ENCODE measurements at places on chromosomes 3 and 15.
A peak's percentile ranks its signal among the peaks of the same experiment; 100 is the strongest.

GRCh38 chr3:21170964-21171363 is 580.0 kb downstream of the ZNF385D start:
- no peak for DNase-seq

- DNase-seq, result no peak
These were observed 11.4 kb upstream of the CCDC174 start for GRCh38 chr3:14640157-14640562.

GRCh38 chr3:197132916-197133530 is 103.4 kb upstream of the MELTF start:
- DNase-seq, result no peak

GRCh38 chr3:179853176-179853575 is 183.6 kb downstream of the PEX5L start:
- DNase-seq, result no peak

DNA sequence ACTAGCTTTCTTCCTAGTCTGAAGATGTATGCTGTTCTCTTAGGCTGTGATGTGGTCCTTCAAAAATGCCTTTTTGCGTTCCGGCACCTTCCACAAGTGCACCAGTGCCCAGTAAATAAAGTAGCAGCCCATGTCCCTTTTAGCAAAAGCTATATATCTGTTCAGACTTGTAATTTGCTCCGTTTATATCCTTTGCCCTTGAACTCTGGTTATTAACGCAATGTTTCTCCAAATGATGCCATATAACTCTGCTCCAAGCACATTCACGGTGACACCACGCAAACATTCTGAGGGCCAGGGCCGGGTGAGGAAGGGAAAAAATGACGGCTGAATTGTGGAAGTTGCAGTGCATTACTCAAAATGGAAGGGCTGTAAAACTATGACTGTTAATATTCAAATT is 1001.1 kb upstream of the NR2F2 start:
- no peak for DNase-seq

DNA sequence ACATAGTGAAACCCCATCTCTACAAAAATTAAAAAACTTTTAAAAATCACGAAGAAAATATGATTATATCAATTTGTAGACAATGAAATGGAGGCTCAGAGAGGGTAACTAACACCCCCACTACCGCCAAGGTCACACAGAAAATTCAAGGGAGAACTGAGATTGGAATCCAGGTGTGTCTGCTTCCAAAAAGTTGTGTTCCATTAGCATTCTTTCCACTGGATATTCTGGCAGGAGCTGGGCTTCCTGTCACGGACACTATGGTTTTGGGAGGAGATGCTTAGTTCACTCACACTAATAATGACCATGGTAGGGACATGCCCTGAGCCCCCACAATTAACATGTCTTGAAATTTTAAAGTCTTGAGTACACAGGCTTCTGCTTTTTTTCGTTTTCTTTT is 28.8 kb downstream of the CTSH start:
- DNase-seq, result no peak

DNA sequence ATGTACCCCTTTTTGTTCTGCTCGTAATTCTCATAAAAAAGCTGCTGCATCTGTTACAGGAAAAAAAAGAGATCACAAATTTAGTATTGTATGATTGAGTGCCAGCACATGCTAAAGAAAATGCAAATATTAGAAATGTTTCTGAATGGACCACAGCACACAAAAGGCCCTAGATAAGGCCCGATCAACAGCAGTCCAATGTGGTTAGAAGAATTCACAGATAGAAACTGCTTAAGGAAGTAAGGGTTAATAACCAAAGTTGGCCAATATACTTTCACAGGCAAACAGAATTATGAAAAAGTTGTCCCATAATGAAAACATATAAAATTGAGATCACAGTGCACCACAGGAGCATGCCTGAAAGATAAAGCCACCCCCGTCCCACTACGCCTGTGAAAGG is 72.9 kb downstream of the CHSY1 start:
- no peak for DNase-seq

DNA sequence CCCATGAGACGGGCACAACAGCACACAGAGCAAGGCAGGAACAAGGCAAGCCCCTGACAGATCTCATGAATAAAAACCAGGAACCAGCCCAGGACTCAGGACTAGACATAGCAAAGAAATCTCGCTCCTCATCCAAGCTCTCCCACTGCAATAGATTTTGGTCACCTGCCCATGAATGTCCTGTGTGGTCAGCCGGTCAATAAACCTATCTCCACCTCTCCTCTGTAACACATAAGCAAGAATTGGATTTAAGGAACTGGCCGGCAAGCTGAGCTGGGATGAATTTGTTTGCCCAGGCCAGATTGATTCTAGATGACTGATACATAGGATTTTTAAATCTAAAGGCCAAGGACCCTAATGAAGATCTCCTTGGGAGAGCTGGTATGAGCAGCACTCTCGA is 46.3 kb upstream of the SMAD3 start:
- DNase-seq, result no peak

DNA sequence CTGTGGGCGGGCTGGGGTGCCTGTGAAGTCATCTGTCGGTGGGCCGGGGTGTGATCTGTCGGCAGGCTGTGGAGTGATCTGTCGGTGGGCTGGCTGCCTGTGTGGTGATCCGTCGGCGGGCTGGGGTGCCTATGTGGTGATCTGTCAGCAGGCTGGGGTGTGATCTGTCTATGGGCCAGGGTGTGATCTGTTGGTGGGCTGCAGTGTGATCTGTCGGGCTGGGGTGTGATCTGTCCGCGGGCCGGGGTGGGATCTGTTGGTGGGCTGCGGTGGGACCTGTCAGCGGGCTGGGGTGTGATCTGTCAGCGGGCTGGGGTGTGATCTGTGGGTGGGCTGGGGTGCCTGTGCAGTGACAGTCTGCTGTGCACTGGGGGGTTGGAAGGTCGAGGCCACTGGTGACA is 204.5 kb downstream of the XXYLT1 start:
- DNase-seq, result no peak

DNA sequence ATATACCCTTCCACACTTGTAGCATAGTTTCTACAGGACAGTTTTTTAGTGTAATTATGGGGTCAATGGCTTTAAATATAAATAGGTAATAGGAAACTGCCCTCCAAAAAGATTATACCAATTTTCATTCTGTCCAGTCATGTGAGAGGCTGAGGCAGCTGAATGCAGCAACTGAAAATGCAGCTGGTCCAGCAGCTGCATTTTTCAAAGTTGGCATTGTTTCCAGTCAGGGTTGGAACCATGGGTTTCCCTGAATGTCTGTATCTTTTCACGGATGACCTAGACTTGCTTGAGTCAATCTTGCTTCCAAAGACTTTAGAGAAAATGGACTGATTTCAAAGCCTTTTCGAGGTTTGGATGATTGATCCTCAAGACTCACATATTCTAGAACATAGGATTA is 9.9 kb upstream of the KNL1 start:
- DNase-seq, result no peak

GRCh38 chr3:70383360-70383831 is 71.0 kb upstream of the MDFIC2 start:
- peak; percentile 73 for DNase-seq

GRCh38 chr15:47603026-47603425 is 114.3 kb upstream of the SEMA6D start:
- no peak for DNase-seq

DNA sequence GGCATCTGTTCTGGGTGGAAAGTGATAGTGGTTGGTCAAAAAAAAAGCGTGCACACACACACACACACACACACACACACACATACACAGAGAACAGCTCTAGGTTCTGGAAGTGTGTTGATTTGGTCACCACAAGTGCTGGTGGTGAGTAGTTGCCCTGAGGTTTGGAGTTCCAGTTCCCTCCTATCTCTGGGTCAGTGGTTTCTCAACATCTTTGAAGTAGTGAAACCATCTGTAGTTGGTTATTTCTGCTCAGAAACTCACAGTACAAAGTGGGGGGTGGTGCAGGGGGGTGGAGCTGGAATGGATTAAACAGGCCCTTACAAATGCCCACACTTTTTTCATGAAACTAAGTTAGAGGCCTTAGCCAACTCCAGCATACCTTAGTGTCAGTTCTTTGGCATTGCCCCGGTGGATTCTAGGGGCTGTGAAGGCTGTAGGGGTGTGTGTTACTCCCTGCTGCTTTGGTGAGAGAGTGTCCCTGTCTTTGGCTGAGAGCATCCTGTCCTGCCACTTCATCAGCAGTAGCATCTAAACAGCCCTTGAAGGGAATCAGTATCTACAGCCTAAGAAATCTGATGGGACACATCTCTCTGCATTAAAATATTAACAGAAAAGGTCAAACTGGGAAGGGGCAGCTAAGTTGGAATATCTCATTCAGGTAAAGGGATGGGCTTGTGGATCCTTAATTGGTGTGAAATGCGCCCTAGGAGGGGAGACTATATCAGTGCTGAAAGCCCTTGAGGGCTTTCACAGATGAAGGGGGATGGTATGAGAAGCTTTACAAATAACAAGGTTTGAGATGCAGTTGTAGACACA is 20.6 kb downstream of the SMAD3 start:
- peak; percentile 99 for DNase-seq

- no peak for DNase-seq
These were observed 281.3 kb downstream of the FGF12 start for GRCh38 chr3:192445770-192446644.

GRCh38 chr15:45702041-45702440 is 67.2 kb downstream of the SQOR start:
- no peak for DNase-seq

DNA sequence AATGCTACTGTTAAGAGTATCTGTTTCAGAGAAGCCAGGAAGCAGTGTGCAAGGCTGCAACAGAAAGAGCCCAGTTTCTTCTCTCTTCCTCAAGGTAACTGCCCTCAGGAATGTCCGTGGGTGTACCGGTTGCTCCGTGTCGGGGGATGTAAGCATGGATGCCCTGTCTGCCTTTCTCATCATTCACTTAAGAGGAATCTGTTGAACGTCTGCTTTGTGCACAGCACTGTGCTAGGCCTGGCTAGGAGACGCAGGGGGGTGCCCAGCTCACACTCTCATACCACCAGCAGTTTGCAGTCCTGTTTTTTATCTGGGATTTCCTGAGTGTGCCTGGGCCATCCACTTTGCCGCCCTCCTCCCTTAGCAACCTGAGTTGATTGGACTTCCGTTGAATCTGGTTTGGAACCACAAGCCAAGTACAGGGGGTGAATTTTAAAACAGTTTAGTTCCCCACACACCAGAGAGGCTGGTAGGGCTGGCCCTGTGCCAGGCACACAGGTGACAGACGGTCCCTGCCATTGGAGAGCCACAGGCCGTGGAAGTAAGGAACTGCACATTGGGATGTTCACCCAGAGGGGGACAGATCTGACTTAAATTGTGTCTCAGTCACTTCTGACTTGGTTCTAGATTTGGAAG is 11.2 kb downstream of the BOC start:
- no peak for DNase-seq

DNA sequence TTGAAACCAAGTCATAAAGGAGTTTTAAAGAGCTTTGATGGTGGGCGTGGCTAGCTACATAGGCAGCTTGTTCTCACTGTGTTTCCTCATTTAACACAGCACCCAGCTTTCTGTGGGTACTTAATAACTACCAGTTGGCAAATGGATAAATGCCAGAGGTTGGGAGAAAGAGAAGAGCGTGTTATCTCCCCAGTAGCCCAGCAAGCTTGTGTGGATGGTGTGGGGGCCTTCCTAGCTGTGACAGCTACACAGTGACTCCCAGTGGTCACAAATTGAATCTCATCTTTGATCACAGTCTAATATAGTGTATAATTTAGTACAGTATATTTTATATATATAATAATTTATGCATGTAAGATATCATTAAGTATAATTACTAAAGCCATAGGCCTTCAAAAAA is 984.1 kb downstream of the EPHA3 start:
- DNase-seq, result no peak

DNA sequence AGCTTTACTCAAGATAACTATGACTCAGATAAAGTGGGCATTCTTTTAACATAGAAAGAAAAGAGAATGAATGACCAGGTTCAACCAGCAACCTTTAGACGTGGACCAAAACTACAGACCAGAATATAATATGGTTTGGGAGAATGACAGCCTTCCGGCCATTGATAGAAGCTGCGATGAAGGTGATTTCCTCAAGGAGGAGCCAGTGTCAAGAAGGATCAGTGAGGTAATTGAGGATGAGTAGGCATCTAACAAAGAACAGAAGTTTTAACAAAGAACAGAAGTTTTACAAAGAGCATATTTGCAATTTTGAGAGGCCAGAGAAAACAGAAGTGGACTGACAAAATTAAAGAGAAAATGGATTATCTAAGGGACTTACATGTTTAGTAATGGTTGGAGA is 289.0 kb upstream of the AGTR1 start:
- no peak for DNase-seq

GRCh38 chr15:62497356-62497755 is 332.3 kb upstream of the C2CD4B start:
- DNase-seq, result no peak

DNA sequence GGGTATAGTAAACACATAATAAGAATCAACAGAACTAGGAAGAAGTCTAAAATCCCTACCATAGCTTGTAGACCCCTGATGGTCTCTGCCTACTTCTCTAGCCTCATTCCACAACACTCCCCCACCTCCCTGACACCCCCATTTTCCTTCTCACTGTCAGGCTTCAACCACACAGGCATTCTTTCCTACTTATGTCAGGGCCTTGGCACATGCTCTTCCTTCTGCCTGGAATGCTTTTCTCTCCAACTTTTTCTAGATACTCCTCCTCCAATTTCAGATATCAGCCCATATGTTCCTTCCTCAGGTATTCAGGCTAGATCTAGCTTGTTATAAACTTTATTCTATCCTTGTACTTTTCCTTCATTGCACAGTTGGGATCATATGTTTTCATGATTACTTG is 106.0 kb upstream of the MRPL3 start:
- DNase-seq, result no peak

All from GM12864 (cell line).